HT1080 (cell line): ENCODE measurements at places on chromosomes 1 and 21. TPM values are rescaled to one million over a fixed set of nuclear protein-coding genes. Genes with fewer than 3 reads are reported as not detected.

DCST2 gene
- 0.03 TPM in 1 of 2 replicates, not detected in the other for total RNA-seq

CRB1 gene
- total RNA-seq, result not detected in 2 replicates

RAB3B gene
- total RNA-seq, result 20.5 and 23.3 TPM in 2 replicates

KIF17 gene
- total RNA-seq, result 0.06 and 0.47 TPM in 2 replicates

RUNX1 gene
- total RNA-seq, result 18.0 and 31.3 TPM in 2 replicates

GOLT1A gene
- not detected in 2 replicates for total RNA-seq

PPT1 gene
- total RNA-seq, result 70.5 and 89.1 TPM in 2 replicates

CCDC17 gene
- 0.56 and 0.94 TPM in 2 replicates for total RNA-seq

SH2D1B gene
- 0.10 and 0.40 TPM in 2 replicates for total RNA-seq

SLC27A3 gene
- total RNA-seq, result 0.74 and 4.5 TPM in 2 replicates

C1QC gene
- total RNA-seq, result not detected in 2 replicates

RAB42 gene
- total RNA-seq, result not detected in 2 replicates

TSACC gene
- total RNA-seq, result 0.70 and 0.87 TPM in 2 replicates

SIM2 gene
- total RNA-seq, result 1.3 and 2.3 TPM in 2 replicates

DIO1 gene
- total RNA-seq, result not detected in 2 replicates

DISC1 gene
- total RNA-seq, result 5.2 and 5.5 TPM in 2 replicates

SLX9 gene
- 26.3 and 31.2 TPM in 2 replicates for total RNA-seq

UBE2U gene
- total RNA-seq, result not detected in 2 replicates

DMRTB1 gene
- not detected in 2 replicates for total RNA-seq

OLFML2B gene
- total RNA-seq, result 1.1 and 2.2 TPM in 2 replicates

RGS1 gene
- total RNA-seq, result not detected in 2 replicates

KIF26B gene
- total RNA-seq, result 0.90 and 1.1 TPM in 2 replicates

OR2L8 gene
- not detected in 2 replicates for total RNA-seq
